ENCODE measurements at places on chromosomes 4 and X. TPM values are rescaled to one million over a fixed set of nuclear protein-coding genes. Genes with fewer than 3 reads are reported as not detected.

DNA sequence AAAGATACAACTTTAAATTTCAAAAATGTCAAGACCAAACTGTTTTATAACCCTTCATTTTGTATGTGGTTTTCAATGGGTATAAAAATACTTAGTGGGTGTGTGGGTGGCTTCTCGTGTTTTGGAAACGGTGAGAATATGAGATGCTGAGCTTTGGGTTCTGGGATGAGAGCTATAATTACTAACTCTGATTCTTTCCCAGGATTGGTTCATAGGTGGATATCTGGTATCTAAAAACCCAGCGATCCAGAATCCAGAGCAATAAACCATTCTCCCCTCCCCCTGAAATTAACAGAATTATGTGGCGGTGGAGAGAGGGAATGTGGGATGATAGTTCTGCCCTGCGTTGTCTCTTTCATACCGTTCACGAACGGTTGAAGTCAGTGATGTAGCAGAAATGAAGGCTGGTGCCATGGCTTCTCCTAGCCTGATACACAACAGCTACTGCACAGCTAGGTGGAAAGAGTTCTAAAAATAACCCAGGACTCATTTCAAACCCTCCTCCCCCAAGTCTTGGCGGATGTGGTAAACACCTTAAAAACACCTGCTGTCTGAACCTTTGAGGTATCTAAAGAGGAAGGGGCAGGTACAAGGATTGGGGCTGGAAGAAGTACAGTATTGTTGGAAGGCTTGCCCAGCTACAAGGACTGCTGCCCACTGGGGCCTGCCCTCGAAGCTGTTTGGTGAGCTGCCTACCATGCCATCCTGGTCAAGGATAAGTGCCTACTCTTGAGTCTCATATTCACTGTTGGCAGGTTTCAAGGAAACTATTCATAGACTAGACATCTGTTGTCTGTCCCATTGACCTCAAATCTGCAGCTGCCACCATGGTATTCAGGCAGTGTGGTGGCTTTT, 44.5 kb downstream of the SEPTIN11 start:
- no peak for DNase-seq
- no peaks in the 10 kb centered on the region for H3K36me3 ChIP-seq
- H3K27ac ChIP-seq: no peak overlapping the region
- H3K4me1 ChIP-seq: peaks cover 13% of the 10 kb centered on the region
- no peak overlapping the region for H3K4me3 ChIP-seq
- H3K27me3 ChIP-seq: no peaks in the 10 kb centered on the region

Gene IL21
- total RNA-seq: not detected

- H3K27ac ChIP-seq: no peak overlapping the region
- no peaks in the 10 kb centered on the region for H3K4me1 ChIP-seq
- H3K27me3 ChIP-seq: no peaks in the 10 kb centered on the region
- no peaks in the 10 kb centered on the region for H3K36me3 ChIP-seq
- H3K4me3 ChIP-seq: no peak overlapping the region
These were observed 81.0 kb downstream of the SHROOM2 start for GRCh38 chrX:9867226-9867625.

DNA sequence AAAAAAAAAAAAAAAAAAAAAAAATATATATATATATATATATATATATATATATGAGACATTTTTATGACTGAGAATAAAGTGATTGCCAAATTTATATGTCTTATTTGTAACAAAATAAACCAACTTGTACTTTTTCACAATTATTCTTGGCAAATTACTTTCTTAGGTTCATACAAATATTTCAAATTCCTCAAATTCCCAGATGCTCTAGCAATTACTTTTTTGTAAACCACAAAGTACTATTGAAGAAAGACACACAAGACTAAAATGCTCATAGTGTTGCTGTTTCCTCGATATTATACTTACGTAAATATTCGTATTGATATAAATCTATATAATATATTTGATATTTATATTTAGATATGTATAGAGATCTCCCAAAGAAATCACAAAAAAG, 390.0 kb downstream of the FAT4 start:
- H3K27ac ChIP-seq: no peak overlapping the region
- H3K36me3 ChIP-seq: no peaks in the 10 kb centered on the region
- no peaks in the 10 kb centered on the region for H3K27me3 ChIP-seq
- H3K4me3 ChIP-seq: no peak overlapping the region
- H3K4me1 ChIP-seq: no peaks in the 10 kb centered on the region

DNA sequence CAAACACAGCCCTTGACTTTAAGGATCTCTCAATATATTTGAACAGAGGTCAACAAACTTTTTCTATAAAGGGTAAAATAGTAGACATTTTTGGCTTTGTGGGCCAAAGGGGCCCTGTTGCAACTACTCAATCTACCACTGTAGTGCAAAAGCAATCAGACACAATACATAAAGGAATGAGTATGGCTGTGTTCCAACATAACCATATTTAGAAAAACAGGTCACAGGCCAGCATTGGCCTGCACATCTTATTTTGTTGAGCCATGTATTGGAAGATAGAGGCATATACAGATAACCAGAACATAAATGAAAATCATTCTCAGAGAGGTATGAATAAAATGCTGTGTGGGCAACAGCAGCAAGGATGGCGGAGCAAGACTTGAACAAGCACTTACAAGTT, 49.8 kb downstream of the MID1 start:
- no peak overlapping the region for H3K27ac ChIP-seq
- H3K36me3 ChIP-seq: no peaks in the 10 kb centered on the region
- H3K27me3 ChIP-seq: no peaks in the 10 kb centered on the region

GRCh38 chr4:83043801-83044407, 8.9 kb downstream of the COPS4 start:
- no peaks in the 10 kb centered on the region for H3K27me3 ChIP-seq
- H3K36me3 ChIP-seq: no peaks in the 10 kb centered on the region
- no peak overlapping the region for H3K4me3 ChIP-seq
- no peaks in the 10 kb centered on the region for H3K4me1 ChIP-seq
- no peak for DNase-seq
- H3K27ac ChIP-seq: no peak overlapping the region

DNA sequence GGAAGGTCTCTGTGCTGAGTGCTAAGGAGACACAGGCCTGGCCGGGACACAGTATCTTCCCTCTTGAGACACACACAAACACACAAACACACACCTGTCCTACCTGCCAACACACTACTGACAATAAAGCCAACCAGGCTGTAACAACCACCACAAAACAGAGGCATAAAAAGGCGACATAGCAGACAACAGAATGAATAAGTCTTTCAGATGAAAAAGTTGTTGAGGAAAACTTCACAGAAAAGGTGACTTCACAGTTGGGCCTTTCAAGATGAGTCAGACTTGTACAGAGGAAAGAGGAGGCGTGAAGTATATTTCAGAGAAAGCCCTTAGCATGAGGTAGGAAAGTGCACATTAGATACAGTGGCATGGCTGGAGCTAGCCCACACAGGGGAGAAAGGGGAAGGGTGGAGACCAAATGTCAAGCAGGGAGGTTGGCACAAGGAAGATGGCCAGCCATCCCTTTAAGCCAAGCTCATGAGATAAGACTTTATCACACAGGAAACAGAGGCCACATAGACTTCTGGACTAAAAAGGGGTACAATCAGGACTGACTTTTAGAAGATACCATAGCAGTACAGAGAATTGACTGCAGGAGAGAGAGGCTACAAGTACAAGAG, 54.0 kb downstream of the SLC9A7 start:
- no peak overlapping the region for H3K4me3 ChIP-seq
- H3K27me3 ChIP-seq: no peaks in the 10 kb centered on the region
- no peaks in the 10 kb centered on the region for H3K4me1 ChIP-seq
- no peaks in the 10 kb centered on the region for H3K36me3 ChIP-seq
- no peak for DNase-seq

GRCh38 chrX:150357790-150358189, 5.3 kb upstream of the MAMLD1 start:
- no peak overlapping the region for H3K27ac ChIP-seq
- H3K27me3 ChIP-seq: no peaks in the 10 kb centered on the region
- H3K4me1 ChIP-seq: no peaks in the 10 kb centered on the region
- no peaks in the 10 kb centered on the region for H3K36me3 ChIP-seq
- DNase-seq: peak; percentile 36
- no peak overlapping the region for H3K4me3 ChIP-seq

Measured in right atrium auricular region (tissue), 2 donors.